ENCODE measurements at places on chromosomes 11 and 22.

DNA sequence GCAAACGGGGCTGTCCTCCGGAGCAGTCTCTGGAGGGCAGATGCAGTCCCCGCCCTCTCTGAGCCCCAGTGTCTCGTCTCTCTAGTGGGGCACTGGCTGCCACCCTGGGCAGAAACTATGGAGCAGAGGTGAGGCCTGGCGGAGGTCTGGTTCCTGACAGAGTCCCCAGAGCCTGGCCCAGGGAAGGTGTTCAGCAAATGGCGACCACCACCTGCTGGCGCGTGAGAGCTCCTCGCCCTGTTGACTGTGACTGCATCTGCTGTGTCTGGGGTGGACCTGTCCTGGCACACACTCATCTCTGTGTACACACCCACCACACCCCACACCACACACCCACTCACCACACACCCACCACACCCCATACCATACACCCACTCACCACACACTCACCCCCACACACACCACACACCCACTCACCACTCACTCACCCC lies 18.3 kb upstream of the TTLL12 start:
- no peak for DNase-seq

GRCh38 chr11:113587308-113587739 lies 112.1 kb upstream of the DRD2 start:
- DNase-seq: no peak

DNA sequence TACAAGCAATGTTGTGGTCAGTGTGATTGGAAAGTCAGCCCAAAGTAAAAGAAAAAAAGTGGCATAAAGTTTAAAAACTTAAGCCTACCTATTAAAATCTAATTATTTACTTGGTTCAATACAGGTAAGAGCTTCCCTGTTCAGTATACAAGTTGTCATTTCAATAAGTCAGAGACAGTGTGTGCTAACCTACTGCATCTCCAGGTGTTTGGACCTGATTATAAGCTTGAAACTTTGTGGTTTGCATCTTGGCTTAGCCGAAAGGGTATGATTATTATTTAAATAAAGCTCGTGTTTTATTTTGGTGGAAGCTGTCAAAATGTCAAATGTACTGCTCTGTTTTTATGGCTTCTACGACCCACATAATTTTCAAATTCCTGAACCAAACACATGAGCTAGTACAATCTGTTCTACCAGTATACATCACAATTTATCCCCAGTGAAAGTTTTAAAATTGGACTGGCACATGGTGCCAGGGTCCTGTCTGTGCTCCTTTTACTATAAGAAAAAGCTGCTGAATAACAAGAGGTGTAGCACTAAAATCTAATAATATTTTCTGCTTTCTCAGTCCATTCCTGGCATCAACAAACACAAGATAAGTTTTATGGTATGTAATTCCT lies 103.9 kb upstream of the ANO3 start:
- no peak for DNase-seq

DNA sequence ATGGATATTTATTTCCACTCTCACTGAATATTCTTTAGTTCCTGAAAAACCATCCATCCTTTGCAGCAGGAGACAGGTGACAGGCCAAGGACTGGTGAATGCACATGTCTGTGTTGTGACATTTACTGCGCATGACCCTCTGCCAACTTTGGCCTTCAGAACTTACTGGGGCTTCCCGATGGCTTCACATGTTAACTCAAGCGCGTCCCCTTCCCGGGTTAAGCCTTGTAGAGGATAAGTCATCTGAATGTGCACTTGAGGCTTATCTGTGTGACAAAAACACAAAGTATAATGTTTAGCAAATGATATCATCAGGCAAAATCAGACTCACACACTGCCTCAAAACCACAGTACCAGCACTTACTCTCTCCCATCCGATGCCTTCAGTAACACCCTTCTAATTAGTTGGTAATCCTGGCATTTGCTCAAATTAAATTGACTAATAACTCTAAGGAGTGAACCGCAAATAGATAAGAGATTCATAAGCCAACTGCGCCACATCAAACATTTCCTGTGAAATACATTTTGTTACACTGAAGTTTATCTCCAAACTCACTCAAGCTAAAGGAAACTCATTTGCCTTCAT lies 286.4 kb downstream of the CADM1 start:
- DNase-seq: no peak

DNA sequence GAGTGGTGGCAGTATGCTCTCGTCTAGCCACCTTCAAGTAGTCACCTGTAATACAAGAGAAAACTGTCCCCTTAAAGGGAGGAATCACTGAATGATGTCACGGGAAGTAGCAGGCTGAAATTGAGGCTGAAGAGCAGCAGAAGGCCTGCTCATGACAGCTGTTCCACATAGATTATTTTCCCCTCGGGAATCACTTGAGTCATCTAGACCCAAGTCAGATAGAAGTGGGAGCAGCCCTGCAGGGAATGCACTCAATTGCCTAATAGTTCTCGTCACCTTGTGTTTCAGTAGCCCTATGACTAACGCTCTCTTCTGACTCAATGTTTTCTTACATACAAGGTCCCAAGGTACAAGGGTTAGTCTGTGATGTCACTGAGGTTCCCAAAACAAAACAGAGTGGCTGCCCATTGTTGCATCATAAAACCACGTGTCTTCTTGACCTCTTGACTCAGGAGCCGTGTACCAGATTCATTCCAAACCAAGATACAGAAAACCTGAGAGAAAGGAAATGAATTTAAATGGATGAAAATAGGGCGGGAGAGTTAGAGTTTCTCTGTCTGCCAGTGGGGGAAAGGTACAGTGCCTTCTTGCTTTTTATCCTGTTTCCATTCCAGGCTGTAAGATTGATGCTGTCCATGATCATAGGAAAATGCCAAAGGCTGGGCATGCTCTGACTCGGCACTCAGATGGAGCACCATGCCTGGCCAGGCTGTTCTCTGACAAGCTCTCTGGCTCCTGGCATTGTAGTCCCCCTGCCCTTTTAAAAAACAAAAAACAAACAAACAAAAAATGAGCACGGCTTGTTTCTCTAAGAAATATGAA lies 21.6 kb upstream of the C11orf96 start:
- no peak for DNase-seq

- no peak for DNase-seq
Measured at GRCh38 chr11:117478926-117479325, 151.3 kb downstream of the CEP164 start.

- DNase-seq: no peak
Measured at GRCh38 chr11:6013042-6013441, 6.3 kb upstream of the OR56A4 start.

DNA sequence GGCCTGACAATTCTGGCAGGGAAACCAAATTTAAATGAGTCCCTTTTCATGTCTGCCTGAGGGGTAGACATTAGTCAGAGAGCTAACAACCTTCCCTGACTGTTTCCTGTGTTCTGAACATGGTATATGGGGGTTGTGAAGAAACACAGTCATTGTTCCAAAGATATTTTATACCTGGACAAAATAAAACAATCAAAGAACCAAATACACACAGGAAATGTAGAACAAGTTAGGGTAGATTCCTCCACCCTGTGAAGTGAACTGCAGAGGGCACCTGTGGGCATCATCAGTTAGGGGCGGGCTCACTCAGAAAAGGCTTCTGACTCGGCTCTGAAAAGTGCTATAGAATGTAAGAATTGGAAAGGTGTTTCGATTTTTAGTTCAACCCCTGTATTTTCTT lies 231.9 kb upstream of the CADM1 start:
- DNase-seq: no peak

DNA sequence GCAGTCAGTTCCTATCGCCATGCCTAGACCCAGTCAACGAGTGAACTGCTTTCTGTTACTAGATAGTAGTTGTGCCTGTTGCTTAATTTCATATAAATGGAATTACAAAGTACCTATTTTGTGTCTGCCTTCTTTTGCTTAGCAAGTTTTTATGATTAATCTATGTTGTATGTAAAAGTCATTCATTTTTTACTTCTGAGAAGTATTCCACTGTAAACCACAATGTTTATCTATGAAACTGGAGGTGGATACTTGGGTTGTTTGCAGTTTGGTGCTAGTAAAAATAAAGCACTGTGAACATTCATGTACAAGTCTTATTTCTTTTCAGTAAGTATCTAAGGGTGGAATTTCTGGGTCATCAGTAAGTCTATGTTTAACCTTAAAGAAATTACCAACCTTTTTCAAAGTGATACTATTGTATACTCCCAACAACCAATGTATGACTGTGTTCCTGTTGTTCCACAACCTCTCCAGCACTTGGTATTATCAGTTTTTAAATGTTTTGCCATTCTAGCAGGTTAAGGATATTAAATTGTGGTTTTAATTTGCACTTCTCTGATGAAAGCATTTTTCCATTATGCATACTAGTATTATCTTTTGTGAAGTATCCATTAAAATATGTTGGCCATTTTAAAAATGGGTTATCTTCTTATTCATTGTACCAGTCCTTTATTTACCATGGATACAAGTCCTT lies 68.2 kb downstream of the DNAJC24 start:
- DNase-seq: no peak

- no peak for DNase-seq
Measured at GRCh38 chr11:30852091-30852490, 265.9 kb upstream of the MPPED2 start.

GRCh38 chr11:124219126-124219525 lies 21.8 kb upstream of the OR8G1 start:
- DNase-seq: no peak

GRCh38 chr11:78763664-78764063 lies 189.0 kb upstream of the NARS2 start:
- DNase-seq: no peak

DNA sequence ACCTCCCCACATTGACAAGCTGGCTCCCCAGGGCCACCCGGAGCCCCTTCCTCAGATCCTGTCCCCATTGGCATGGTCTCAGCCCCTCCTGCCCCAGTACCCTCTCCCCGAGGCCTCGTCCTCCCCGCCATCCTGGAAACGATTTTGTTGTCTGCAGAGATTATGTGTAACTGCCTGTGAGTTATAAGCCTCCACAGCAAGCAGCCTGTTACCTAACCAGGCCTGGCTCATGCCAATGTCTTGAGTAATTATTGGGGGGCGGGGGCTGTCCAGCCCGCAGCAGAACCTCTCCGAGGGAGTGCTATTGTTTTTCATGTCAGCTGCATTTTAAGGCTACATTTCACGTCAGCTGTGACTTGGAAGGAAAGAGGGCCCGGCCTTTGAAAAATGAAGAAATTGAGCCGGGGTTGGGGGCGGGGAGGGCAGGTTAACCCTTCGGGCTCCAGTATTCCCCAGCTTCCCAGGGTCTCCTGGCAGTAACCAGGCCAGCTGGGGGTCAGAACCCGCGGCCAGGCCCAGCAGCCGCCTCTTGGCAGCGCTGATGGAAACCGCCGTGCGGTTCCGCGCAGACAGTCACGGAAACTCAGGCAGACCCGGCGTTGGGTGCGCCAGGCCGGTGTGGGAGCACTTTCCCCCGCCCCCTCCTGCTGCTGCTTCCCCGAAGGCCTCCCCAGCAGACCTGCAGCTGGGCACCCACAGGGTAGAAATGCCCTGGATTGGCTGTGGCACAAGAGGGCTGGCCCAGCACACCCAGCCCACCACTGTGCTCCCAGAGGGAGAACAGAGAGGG lies 59.5 kb downstream of the CDKN1C start:
- no peak for DNase-seq
